ENCODE measurements at places on chromosomes 5 and 9. TPM values are rescaled to one million over a fixed set of nuclear protein-coding genes. Genes with fewer than 3 reads are reported as not detected.

Gene SLC6A7
- not detected for total RNA-seq

Gene ZNF462
- 17.2 TPM for total RNA-seq

Gene WDR31
- 2.1 TPM for total RNA-seq

Gene DDX4
- not detected for total RNA-seq

All from smooth muscle cell of the umbilical artery (primary cell).